ENCODE measurements at places on chromosomes 3 and 15. TPM values are rescaled to one million over a fixed set of nuclear protein-coding genes. Genes with fewer than 3 reads are reported as not detected.
A peak's percentile ranks its signal among the peaks of the same experiment; 100 is the strongest.

DNA sequence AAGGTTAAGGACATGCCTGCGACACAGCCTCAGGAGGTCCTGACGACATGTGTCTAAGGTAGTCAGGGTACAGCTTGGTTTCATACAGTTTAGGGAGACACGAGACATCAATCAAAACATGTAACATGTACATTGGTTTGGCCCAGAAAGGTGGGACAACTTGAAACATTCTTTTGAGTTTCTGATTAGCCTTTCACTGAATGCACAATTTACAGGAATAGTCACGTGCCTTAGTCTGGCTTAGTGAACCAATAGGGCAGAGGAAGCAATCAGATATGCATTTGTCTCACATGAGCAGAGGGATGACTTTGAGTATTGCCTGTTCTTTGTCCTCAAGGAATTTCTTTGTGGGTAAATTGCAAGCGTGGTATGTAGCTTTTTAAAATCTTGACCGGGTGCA lies 24.5 kb upstream of the HDAC11 start:
- DNase-seq = no peak
- no peaks in the 10 kb centered on the region for H3K27me3 ChIP-seq
- peaks cover 11% of the 10 kb centered on the region for H3K4me1 ChIP-seq
- no peak overlapping the region for H3K27ac ChIP-seq

The GP5 gene
- not detected for total RNA-seq

DNA sequence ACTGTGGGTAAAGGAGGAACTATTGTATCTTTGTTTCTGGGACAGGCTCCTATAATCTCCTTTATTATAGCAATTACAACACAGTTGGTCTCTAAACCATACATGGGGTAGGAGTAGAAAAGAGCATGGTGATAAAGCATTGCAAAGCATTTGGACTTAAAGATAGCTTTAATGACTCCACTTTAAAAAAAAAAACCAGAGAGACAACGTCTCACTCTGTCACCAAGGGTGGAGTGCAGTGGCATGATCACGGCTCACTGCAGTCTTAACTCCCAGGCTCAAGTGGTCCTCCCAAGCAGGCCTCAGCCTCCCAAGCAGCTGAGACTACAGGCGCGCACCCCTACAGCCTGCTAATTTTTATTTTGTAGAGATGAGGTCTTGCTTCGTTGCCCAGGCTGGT lies 68.2 kb downstream of the DENND4A start:
- no peaks in the 10 kb centered on the region for H3K27me3 ChIP-seq
- H3K4me1 ChIP-seq = no peaks in the 10 kb centered on the region
- no peak for DNase-seq

The SENP8 gene
- total RNA-seq = 2.1 TPM

- H3K27me3 ChIP-seq = no peaks in the 10 kb centered on the region
- no peak for DNase-seq
- no peaks in the 10 kb centered on the region for H3K36me3 ChIP-seq
Measured at GRCh38 chr3:129824926-129825541, 68.5 kb downstream of the TMCC1 start.

- no peaks in the 10 kb centered on the region for H3K27me3 ChIP-seq
- no peaks in the 10 kb centered on the region for H3K36me3 ChIP-seq
Measured at GRCh38 chr3:50189274-50189673, 2.1 kb upstream of the GNAT1 start.

The LIPH gene
- not detected for total RNA-seq

DNA sequence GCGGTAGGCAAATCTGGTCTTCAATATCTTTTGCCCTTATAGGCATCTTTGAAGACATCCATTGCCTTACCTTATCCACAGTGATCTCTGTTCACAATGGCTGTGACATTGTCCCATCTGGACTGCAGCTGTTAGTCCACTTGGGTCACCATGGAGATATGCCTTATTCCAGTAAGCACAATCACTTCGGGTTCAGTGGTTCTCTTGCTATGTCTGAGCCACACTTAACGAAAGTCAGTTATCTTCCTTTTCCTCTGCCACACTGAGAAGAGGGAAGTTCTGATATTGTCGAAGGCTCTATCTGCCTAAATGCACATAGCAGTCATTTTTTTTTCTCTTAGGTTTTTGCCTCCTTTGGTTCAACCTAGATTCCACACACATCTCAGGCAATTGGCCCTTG lies 119.0 kb upstream of the SATB1 start:
- H3K27me3 ChIP-seq = no peaks in the 10 kb centered on the region
- no peak overlapping the region for H3K4me3 ChIP-seq
- no peaks in the 10 kb centered on the region for H3K36me3 ChIP-seq
- no peak for DNase-seq

The CLRN1 gene
- not detected for total RNA-seq

GRCh38 chr3:68893600-68894239 lies 38.6 kb downstream of the TAFA4 start:
- H3K27me3 ChIP-seq = no peaks in the 10 kb centered on the region
- H3K36me3 ChIP-seq = no peaks in the 10 kb centered on the region
- DNase-seq = peak; percentile 15
- H3K27ac ChIP-seq = no peak overlapping the region

DNA sequence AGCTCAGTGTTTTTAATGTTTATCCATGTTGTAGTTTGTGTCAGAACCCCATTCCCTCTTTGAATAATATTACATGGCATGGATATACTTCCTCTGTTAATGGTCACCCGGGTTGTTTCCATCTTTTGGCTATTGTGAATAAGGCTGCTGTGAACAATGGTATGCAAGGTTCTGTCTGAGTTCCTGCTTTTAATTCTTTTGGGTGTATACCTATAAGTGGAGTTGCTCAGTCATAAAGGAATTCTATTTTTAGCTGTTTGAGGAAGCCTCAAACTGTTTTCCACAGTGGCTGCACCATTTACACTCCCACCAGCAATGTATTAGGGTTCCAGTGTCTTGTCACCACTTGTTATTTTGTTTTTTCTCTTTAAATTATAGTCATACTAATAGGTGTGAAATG lies 99.6 kb downstream of the SLC25A26 start:
- H3K4me1 ChIP-seq = no peaks in the 10 kb centered on the region
- no peak overlapping the region for H3K4me3 ChIP-seq
- H3K27me3 ChIP-seq = no peaks in the 10 kb centered on the region
- H3K36me3 ChIP-seq = no peaks in the 10 kb centered on the region
- DNase-seq = no peak
- no peak overlapping the region for H3K27ac ChIP-seq

DNA sequence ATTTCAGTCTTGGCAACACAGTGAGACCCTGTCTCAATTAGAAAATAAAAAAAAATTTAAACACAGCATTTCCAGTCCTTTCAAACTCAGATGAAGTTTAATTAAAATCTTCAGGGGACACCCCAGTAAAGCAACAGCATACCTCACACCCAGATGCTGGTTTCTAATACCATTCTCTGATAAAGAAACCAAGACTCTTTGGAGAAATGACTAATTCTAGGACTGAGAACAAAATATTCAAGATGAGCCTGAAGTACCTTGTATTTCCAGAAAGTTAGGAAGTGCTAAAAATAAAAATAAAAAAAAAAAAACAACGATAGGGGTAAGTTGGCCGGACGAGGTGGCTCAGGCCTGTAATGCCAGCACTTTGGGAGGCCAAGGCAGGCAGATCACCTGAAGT lies 14.0 kb upstream of the MAP4 start:
- H3K4me3 ChIP-seq = no peak overlapping the region
- H3K27ac ChIP-seq = no peak overlapping the region
- H3K27me3 ChIP-seq = no peaks in the 10 kb centered on the region
- DNase-seq = no peak
- H3K36me3 ChIP-seq = no peaks in the 10 kb centered on the region

GRCh38 chr3:28504976-28505375 lies 156.4 kb upstream of the AZI2 start:
- no peak overlapping the region for H3K4me3 ChIP-seq
- no peaks in the 10 kb centered on the region for H3K4me1 ChIP-seq
- H3K27ac ChIP-seq = peak overlapping the region; percentile 40
- no peaks in the 10 kb centered on the region for H3K27me3 ChIP-seq
- no peak for DNase-seq
- H3K36me3 ChIP-seq = no peaks in the 10 kb centered on the region

The LEKR1 gene
- 3.1 TPM for total RNA-seq

The KNG1 gene
- total RNA-seq = not detected

The RPUSD2 gene
- 7.1 TPM for total RNA-seq

The SEMA6D gene
- total RNA-seq = 55.7 TPM

DNA sequence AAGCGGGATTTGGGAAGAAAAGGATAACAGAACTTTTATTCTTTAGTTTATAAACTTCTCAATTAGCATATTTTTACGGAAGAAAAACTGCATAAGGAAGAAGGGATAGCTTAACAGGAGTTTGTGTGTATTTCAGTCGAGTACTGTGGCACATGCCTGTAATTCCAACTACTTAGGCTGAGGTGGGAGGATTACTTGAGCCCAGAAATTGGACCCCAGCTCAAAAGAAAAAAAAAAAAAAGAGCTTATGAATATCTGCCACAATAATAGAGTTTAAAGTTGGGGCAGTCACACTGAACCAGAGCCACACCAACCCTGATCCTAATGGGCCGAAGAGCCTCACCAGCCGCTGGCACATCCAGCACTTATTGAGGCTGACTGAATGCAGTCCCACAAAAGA lies 31.1 kb downstream of the CHAC1 start:
- no peak overlapping the region for H3K27ac ChIP-seq
- no peak for DNase-seq
- no peak overlapping the region for H3K4me3 ChIP-seq

The SPSB4 gene
- not detected for total RNA-seq

GRCh38 chr3:194058189-194058571 lies 77.8 kb upstream of the HES1 start:
- peak overlapping the region; percentile 2 for H3K27ac ChIP-seq
- DNase-seq = no peak
- H3K36me3 ChIP-seq = no peaks in the 10 kb centered on the region
- peak overlapping the region; percentile 53 for H3K4me3 ChIP-seq

- peak overlapping the region; percentile 77 for H3K27ac ChIP-seq
- peak overlapping the region; percentile 45 for H3K4me3 ChIP-seq
- peaks cover 39% of the 10 kb centered on the region for H3K4me1 ChIP-seq
- H3K36me3 ChIP-seq = no peaks in the 10 kb centered on the region
- no peaks in the 10 kb centered on the region for H3K27me3 ChIP-seq
Measured at GRCh38 chr15:43511012-43511885, 6.2 kb upstream of the MAP1A start.

The UNC45A gene
- total RNA-seq = 60.2 TPM

GRCh38 chr3:45035441-45036301 lies 9.6 kb downstream of the CLEC3B start:
- DNase-seq = no peak
- no peaks in the 10 kb centered on the region for H3K36me3 ChIP-seq
- peak overlapping the region; percentile 82 for H3K27ac ChIP-seq
- peaks cover 20% of the 10 kb centered on the region for H3K4me1 ChIP-seq
- no peaks in the 10 kb centered on the region for H3K27me3 ChIP-seq

DNA sequence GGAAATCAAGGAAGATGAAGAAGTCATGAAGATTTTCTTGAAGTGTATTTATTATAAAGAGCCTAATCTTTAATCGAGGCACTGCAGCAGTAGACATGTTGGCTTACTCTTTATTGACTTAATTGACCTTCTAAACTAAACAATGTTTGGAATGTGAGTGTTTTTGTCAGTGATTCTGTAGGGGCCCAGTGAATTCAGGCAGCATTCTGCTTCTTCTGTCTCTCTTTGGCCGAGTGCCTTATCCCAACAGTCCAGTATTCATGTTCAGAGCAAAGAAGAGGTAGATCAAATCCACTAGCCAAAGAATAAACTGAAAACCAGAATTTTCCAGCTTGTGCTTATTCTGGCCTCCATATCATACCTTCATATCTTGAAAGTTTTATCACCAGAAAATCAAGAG lies 55.7 kb downstream of the RLBP1 start:
- H3K36me3 ChIP-seq = no peaks in the 10 kb centered on the region
- no peak for DNase-seq
- H3K27ac ChIP-seq = peak overlapping the region; percentile 20
- no peaks in the 10 kb centered on the region for H3K27me3 ChIP-seq
- no peaks in the 10 kb centered on the region for H3K4me1 ChIP-seq
- no peak overlapping the region for H3K4me3 ChIP-seq

DNA sequence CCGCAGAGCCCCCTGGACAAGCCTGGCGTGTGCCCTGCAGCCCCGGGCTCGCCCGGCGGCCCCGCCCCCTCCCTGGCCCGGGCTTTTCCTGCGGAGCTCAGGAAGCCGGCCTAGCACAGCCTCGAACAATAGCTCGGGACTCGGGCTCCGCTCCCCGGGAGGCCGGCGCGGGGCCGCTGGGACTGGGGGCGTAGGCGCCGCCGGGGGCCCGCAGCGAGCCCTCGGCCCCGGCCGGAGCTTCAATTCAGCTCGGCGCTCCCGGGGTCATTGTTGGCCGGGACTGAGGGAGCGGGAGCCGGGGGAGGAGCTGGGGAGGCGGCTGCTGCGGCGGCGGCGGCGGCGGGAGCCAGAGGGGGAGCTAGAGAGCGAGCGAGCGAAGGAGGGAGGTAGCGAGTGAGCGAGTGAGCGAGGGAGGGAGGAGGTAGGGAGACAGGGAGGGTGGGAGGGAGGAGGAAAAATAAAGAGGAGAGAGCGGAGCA lies 41.0 kb upstream of the ROPN1 start:
- peak; percentile 80 for DNase-seq
- peak overlapping the region; percentile 71 for H3K4me3 ChIP-seq
- H3K36me3 ChIP-seq = no peaks in the 10 kb centered on the region
- H3K27me3 ChIP-seq = peaks cover 26% of the 10 kb centered on the region
- H3K4me1 ChIP-seq = peaks cover 3% of the 10 kb centered on the region
- peak overlapping the region; percentile 88 for H3K27ac ChIP-seq

GRCh38 chr3:155352900-155353490 lies 59.5 kb upstream of the STRIT1 start:
- DNase-seq = no peak
- no peaks in the 10 kb centered on the region for H3K27me3 ChIP-seq
- H3K4me3 ChIP-seq = no peak overlapping the region
- no peaks in the 10 kb centered on the region for H3K36me3 ChIP-seq
- no peaks in the 10 kb centered on the region for H3K4me1 ChIP-seq

DNA sequence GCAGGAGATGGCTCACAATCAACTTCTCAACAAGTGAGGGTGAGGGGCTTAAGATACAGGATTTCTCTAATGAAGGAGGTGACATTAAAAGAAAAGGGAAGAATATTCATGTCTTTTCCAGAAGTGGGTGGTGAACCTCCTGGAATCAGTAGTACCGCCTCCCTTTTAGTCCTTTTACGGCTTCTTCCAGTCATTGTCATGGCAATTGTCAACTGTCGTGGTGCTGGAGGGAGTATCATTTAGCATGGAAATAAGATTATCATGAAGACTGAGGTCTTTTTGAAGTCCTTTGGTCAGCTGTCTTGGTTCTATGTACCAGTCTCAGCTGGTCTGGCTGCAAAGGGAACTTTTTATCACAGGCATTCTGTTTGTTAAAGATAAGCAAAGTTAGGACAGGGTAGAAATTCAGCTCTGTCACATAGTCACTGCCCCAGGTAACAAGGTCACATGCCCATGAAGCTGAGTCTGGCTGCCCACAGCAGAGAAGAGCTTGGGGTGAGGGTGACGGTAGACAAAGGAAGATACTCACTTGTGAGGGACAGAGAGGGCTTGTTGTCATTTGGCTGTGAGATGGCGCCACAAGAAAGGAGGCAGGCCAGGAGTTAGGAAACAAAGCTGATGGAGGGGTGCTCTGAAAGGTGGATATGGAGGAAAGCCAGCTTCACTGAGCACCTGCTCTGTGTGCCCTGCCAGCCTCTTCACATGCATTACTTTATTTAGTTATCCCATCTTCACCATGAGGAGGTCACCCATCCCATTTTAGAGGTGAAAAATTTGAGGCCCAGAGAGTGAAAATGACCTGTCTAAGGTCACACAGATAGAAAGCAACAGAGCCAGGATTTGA lies 228.2 kb upstream of the TRIM42 start:
- no peaks in the 10 kb centered on the region for H3K36me3 ChIP-seq
- DNase-seq = no peak
- no peaks in the 10 kb centered on the region for H3K4me1 ChIP-seq
- no peak overlapping the region for H3K27ac ChIP-seq

- no peaks in the 10 kb centered on the region for H3K36me3 ChIP-seq
- peaks cover 5% of the 10 kb centered on the region for H3K4me1 ChIP-seq
- no peak for DNase-seq
- no peak overlapping the region for H3K27ac ChIP-seq
Measured at GRCh38 chr15:36590838-36591237, 11.4 kb downstream of the CDIN1 start.

All from tibial nerve (tissue), 4 donors.